ENCODE measurements at places on chromosomes 3 and 15.

GRCh38 chr3:197014942-197015575, 14.6 kb downstream of the MELTF start:
- DNase-seq, result no peak

DNA sequence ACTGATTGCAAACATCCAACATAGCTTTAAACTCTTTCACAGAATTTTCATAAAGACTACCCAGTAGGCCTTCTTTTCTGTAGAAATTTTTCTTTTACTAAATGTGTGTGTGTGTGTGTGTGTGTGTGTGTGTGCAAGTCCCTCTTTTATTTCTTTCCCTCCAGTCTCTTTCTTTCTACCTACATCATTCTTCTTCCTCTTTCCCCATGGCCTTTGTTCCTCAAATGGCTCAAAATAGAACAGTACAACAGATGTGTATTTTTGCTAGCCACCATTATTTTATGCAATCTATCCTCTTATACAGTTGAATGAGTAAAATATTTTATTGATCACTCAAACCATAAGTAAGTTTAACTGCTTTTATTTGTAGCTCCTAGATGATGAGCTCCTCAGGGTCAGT, 76.4 kb downstream of the USF3 start:
- no peak for DNase-seq

DNA sequence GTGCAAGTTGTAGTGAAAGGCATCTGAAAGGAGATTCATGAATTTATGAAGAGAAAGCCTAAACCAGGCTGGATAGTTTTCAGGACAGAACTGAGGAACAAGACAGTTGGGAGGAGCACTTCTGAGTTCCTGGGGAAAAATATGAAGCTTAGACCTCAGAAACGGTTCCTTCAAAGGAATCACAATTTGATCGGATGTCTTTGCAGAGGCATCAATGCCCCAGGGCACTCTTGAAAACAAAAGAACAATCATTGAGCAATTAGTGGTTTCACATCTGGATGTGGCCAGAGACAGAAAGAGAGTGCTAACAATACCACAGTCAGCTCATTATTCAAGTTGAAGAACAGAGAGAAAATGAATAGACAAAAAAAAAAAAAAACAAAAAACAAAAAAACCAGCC, 86.2 kb downstream of the KLF13 start:
- no peak for DNase-seq

DNA sequence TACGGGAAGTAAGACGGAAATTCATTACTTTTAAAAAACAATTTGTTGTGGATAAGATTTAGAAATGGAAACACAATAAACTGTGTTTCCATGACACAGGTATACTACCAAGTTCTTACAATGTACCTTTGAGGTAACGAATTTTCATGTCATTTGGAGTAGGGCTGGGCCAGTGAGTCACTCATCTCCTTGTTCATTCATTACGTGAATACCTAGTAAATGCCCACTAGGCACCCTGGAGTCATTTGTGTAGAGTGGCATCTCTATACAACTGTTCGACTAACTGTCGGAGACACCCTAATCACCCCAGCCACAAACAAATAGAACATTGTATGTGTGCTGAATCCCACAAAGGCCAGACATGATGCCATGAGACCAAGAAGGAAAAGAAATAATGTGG, 94.8 kb downstream of the IGF1R start:
- no peak for DNase-seq

- DNase-seq, result peak; percentile 8
Observed at GRCh38 chr3:46660543-46661523, 32.6 kb downstream of the ALS2CL start.
